ENCODE measurements at places on chromosomes 6 and 20.

GRCh38 chr20:10761786-10762185 lies 88.0 kb upstream of the JAG1 start:
- no peak for DNase-seq

GRCh38 chr6:24522228-24523176 lies 27.7 kb downstream of the ALDH5A1 start:
- DNase-seq = no peak

GRCh38 chr6:31530659-31531058 lies 1.9 kb downstream of the MCCD1 start:
- no peak for DNase-seq

DNA sequence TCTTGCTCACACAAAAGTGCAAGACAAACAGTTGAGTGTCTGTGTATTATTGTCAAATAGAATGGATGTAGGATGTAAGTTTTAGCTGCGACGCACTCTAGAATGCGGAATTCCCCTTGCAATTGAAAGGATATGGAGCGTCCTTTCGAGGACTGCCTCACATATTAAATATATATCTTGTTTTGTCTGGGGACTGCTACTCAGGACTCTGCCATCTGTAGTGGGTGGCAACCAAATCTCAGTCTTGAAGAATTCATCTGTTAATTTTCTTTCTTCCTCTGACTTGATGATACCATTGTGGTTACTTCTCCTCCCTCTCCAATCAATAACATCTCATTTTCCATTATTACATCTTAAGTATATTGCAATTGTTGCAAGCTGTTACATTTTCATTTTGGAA lies 121.6 kb downstream of the SOX4 start:
- no peak for DNase-seq

DNA sequence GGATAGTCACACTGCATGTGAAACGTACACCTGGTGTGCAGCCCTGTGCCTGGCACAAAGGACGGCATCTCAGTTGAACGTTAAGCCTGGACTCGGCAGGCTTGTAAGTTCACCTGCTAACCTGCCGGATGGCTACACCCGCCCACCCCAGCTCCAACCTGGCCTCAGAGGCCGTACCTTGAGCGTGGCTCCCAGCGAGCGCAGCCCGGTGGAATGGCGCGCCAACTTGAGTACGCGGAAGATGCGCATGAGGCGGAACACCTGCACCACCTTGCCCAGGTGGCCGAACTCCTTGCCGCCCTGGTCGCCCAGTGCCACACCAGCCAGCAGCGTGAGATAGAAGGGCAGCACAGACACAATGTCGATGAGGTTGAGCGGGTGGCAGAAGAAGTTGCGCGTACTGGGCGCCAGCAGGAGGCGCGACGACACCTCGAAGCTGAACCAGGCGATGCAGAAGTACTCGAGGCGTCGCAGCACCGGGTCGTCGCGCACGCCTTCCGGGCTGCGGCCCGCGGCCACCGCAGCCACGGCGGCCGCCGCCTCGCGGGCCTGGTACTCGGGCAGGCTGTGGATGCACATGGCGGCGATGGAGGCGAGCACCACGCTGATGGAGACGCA lies 3.3 kb downstream of the KCNS1 start:
- DNase-seq = no peak

DNA sequence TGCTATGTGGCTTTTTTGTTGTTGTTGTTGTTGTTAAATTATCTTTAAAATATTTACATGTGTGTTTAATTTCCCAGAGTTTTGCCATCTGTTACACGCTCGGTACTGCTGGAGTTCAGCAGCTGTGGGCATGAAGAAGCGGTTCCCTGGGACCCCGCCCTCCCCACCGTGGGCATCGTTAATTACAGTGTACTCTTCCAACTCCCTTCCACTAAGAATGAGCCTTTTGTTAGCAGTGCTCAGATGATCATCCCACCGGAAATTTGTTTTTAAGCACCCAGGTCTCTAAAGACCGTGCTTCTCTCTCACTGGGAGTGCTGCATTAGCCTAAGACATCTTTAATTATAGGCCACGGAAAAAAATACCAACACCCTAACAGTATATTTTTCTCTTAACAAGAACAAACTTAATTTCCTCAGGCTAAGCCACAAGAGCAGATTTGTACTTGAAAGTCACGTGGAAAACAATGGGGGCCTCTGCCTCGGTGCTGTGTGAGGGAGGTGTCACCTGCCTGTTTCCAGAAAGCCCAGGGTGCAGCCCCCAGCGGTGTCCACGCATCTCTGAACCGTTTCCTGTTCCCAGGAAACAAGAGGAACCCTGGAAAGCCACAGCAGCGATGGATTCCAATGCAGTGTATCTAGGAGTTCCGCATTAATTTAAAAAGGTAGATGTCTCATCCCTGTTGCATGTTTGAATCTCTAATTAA lies 113.3 kb upstream of the FRMD1 start:
- DNase-seq = peak; percentile 45

DNA sequence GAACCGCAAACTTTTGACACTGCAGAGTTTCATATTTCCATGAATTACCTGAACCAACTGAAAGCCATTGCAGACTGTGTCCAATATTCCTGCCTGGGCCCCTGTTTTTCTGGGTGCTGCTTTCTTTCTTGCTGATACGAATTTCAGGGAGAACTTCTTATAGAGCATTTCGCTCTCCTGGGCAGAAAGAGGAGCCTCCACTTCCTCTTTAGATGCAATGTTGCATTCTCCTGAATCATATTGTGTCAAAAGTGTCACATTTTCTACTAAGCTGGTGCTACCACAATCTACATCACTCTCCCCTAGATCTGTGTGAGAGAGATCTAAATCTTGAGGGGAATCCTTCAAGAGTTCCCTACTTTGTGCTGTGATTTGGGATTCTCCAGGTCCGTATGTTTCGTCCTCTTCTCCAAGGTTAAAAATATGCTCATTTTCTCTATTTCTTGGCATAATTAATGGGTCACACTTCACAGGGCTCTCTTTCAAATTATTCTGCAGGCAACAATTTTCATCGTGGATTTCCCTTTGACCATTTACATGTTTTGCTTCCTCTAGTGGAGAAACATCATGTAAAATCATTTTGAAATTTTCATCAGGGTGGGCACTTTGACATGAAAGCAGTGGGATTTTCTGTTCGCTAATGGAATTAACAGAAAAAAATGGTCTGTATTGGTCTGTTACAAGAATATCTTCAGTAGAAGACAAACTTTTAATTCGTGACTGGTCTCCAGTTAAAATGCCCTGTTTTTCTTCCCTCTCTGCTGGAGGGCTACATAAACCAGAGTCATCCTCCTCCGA lies 102.3 kb downstream of the DST start:
- DNase-seq = no peak

GRCh38 chr6:149831308-149831820 lies 32.8 kb downstream of the LRP11 start:
- no peak for DNase-seq

DNA sequence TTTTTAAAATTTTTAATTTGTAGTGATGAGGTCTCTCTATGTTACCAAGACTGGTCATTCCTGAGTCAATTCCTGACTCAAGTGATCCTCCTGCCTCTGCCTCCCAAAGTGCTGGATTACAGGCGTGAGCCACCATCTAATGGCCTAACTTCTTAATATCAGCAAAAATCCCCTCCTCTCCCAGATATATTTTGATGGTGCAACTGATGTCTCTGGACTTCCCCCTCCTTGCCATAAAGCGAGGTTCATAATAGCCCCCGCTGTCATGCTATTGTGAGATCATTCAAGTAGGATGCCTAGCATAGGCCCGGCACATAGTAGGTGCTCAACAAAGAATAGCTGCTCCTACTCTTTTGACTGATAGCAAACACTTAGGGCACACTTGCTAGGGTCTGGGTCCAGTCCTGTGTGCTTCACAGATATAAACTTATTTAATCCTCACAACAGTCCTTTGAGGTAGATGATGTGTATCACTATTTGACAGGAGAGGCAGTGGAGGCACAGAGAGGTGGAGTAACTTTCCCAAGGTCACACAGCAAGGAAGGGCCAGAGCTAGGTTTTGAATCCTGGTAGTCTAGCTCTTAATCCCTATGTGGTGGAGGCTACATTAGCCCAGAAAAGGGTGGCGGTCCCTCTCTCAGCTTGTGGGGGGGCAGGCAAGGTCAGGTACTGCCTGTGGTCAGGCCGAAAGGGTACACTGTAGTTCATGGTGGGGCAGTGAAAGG lies 14.6 kb downstream of the SRC start:
- DNase-seq = no peak

All from type B pancreatic cell (in vitro differentiated cells).